Lung (tissue), 17 donors: ENCODE measurements at places on chromosomes 2 and 18. TPM values are rescaled to one million over a fixed set of nuclear protein-coding genes. Genes with fewer than 3 reads are reported as not detected.

DNA sequence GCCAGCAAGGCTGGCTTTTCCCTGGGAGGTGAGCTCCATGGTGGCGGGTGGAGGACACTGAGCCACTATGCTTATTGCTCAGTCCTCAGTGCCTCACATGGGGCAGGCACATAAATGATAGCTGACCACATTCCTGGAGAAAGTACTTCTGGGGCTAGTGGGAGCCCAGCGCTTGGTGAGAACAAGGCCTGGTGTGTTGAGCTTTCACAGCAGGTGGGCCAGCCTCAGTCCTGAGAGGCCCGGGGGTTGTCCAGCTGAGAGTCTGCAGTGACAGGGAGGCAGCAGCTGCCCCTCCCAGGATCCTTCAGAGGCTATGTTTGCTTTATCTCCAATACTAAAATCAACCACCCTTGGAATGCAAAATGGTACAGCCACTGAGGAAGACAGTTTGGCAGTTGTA, 217.7 kb downstream of the ZBTB7C start:
- DNase-seq: no peak

- no peak for DNase-seq
Observed at GRCh38 chr2:164920430-164920829, 34.9 kb downstream of the SLC38A11 start.

Gene GALNT5
- 35.9 TPM for total RNA-seq

DNA sequence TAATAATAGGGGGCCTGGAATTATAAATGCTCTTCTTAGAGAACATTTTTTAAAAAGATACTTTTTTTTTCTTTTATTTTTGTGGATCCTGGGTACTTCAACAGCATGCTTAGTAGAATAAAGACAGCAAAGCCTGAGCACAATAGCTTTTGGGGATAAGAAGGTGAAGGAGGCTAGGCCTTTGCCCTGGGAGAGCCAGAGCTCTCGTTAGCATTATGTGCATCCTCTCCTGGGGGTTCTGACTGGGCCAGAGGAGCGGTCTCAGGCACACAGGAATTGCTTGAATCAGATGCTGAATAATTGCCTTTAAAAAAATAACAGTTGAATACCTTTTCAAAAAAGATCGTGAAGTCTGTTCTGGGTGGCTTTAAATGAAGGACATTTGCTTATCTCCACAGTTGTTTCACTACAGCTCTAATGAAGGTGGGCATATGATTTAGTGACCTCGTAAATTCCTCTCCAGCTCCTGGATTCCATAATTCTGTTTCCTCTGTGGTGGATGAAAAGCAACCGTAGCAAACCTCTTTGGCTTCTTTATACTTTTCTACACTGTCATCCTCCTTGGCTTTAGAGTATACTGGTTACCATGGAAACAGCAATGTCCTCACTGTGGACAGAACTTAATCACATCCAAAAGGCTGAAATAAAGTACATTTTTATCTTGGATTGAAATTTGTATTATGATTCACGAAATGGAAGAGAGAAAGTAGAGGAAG, 133.8 kb downstream of the MAIP1 start:
- no peak for DNase-seq

Gene SP140
- total RNA-seq: 6.7 TPM

DNA sequence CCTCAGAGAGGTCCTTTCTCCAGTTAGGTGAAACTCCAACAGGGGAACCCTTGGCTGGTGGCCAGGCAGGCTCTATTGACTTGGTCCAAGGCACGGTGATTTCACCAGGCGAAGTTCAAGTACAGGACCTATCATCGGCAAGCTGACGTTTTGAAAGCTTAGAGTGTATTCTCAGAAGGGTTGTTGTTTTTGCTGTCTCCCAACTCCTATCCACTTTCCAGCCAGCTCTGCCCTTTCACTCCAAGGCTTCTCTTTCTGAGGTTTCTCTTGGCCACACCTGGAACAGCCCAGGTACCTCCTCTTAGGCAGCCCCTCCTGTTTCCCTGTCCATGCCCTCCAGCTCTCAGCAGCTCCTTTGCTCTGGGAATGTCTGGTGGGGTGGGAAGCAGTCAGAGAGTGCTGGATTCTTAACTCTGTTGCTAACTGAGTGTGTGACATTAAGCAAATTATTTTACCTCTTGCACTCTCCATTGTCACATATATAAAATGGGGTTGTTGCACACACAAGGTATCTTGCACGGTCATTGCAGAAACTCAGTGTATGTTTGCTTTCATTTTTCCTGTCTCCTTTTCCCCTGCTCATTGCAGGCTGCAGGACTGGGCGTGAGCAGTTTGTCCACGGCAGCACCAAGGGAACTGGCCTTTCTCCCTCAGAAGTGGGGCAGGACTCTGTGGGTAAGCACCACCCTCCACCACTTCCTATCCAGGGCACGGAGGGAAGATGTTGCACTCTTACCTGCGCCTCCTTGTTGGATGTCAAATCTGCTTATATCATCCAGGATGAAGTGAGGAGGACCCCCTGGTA, 30.2 kb downstream of the CAPN13 start:
- DNase-seq: no peak

DNA sequence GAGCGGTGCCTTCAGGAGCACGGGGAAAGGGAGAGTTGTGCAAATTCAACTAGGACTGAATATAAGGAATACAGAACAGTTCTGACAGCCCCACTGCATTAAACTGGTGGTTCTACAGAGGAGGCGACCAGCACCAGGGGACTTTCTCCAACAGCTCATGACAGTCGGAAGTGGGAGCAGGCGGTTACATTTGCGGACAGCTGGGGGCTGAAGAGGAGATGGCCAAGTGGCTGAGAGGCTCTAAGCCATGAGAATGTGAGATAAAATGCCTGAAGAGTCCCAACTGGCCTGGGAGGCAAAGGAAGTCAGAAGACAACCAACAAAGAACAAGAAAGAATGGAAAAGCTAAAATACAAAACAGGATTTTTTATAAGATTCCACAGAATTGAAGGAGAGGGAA, 141.3 kb downstream of the L3MBTL4 start:
- peak; percentile 66 for DNase-seq

Gene SPATA3
- not detected for total RNA-seq

- no peak for DNase-seq
Observed at GRCh38 chr2:98484652-98485452, 40.2 kb downstream of the INPP4A start.

Gene MAP3K20
- 71.6 TPM for total RNA-seq

DNA sequence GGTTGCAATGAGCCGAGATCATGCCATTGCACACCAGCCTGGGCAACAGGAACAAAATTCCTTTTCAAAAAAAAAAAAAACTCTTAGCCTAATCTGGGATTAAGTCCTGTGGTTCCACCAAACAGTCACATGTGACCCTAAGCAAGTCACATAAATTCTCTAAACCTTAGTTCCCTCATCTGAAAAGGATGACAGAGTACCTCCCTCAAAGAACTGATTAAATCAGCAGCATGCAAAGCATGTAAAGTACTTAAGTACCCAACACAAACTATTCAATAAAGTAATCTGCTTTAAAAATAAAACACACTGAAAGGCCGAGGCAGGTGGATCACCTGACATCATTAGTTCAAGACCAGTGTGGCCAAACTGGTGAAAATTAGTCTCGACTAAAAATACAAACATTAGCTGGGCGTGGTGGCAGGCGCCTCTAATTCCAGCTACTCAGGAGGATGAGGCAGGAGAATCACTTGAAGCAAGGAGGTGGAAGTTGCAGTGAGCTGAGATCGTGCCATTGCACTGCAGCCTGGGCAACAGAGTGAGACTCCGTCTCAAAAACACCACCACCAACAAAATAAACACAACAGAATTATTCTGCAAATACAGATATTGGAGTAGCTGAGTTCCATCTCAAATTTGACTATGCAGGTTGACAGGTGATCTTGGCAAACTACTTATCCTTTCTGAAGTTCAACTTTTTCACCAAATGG, 7.0 kb downstream of the USP34 start:
- no peak for DNase-seq

Gene LRRTM1
- not detected for total RNA-seq

DNA sequence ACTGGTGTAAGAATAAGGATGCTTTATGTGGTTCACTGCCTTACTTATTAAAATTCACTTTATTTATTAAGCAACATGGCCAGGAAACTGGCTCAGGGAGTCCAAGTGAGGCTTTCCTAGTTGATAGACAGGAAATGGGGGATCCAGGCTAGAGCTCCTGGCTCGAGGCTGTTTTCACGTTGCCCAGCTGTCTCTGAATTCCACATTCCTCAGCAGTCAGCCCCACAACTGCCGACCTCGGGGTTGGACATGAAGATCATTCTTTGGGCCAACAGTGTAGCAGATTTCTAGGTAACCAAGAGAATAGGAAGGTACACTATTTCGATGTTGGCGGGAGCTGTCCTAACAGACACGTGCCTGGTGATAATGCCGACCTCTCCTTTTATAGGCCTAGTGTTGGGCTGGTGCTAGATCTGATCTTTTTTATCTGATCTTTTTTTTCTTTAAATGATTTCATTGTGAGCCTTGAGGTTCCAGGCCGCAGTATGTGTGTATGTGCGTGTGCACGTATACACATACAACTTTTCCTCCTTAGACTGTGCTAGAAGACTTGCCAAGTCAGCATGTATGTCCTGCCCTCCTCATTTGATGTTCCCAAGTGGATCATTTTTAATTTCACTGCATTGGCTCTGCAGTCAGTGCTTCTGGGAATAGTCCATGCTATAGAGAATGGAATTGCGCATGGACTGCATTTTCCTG, 103.5 kb downstream of the CABLES1 start:
- peak; percentile 52 for DNase-seq

GRCh38 chr2:111653103-111653624, 230.8 kb downstream of the ANAPC1 start:
- no peak for DNase-seq

- DNase-seq: peak; percentile 43
Observed at GRCh38 chr2:25230198-25230947, 62.0 kb upstream of the POMC start.

DNA sequence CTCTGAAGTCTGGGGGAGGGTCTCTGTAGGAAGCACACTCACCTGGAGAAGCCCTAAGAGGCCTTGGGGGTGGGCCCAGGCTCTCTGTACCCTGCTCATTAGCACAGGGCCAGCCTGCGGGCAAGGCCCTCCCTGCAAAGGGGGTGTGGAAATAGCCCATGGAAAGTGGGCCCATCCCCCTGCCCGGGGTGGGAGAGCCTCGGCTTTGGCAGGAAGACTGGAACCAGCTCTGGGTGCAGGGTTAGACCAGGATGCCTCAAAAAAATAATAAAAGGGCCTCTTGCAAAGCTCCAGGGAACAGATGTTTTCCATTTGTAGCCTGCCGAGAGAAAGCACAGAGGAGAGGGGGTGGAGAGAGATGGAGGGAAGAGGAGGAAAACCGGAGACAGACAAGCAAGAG, 98.7 kb downstream of the STPG4 start:
- DNase-seq: peak; percentile 94

DNA sequence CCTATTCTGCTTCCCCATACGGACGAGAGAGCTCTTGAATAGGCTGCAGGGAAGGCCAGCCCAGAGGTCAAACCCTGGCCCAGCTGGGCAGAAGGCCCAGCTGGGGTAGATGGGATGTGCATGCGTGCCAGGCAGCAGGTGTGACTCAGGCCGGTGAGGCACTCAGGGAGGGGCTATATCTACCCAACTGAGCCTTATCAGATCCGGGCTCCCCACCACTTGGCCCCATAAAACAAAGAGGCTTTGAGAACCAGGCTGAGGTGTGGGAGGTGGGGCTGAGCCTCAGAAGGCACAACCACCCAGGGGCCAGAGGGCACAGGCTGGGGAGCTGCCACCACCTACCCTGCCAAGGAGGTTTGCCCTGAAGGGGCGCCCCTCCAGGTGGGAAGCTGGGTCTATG, 8.0 kb upstream of the CFAP65 start:
- DNase-seq: no peak

Gene GALR1
- total RNA-seq: 0.03 TPM

GRCh38 chr2:30781451-30781850, 25.8 kb downstream of the CAPN13 start:
- DNase-seq: no peak

Gene KCNF1
- total RNA-seq: 0.34 TPM

Gene SKOR2
- not detected for total RNA-seq

- no peak for DNase-seq
Observed at GRCh38 chr18:23878336-23878900, 136.1 kb upstream of the TTC39C start.
